ENCODE measurements at places on chromosomes 7 and 10. TPM values are rescaled to one million over a fixed set of nuclear protein-coding genes. Genes with fewer than 3 reads are reported as not detected.

The KCP gene
- total RNA-seq = 0.55 TPM

The RPEL1 gene
- total RNA-seq = under 0.01 TPM

The IL15RA gene
- total RNA-seq = 6.2 TPM

The PDGFA gene
- total RNA-seq = 20.4 TPM

The SOSTDC1 gene
- total RNA-seq = not detected

The DNAJB12 gene
- total RNA-seq = 26.6 TPM

The TMEM273 gene
- not detected for total RNA-seq

The FOXP2 gene
- 6.6 TPM for total RNA-seq

The EIF5AL1 gene
- 1.3 TPM for total RNA-seq

The BMS1 gene
- 33.6 TPM for total RNA-seq

The CTAGE6 gene
- total RNA-seq = 0.44 TPM

The IFIT2 gene
- total RNA-seq = 8.2 TPM

The VSIR gene
- 10.1 TPM for total RNA-seq

The MACROH2A2 gene
- 3.9 TPM for total RNA-seq

The C10orf62 gene
- total RNA-seq = 0.11 TPM

The SPDYE6 gene
- not detected for total RNA-seq

The CCDC172 gene
- not detected for total RNA-seq

The PTER gene
- total RNA-seq = 9.1 TPM

The ALKBH4 gene
- 17.6 TPM for total RNA-seq

The CLDN15 gene
- total RNA-seq = 3.5 TPM

The CPED1 gene
- total RNA-seq = 117 TPM

The RADIL gene
- 0.50 TPM for total RNA-seq

The IKZF1 gene
- not detected for total RNA-seq

The ADCYAP1R1 gene
- not detected for total RNA-seq

The SLC18A3 gene
- total RNA-seq = not detected

The PCBD1 gene
- 30.5 TPM for total RNA-seq

The OR9A2 gene
- total RNA-seq = not detected

The FZD8 gene
- 20.2 TPM for total RNA-seq

The TEX36 gene
- not detected for total RNA-seq

The CYP3A5 gene
- total RNA-seq = 4.8 TPM

The AKR1C3 gene
- total RNA-seq = 26.7 TPM

The SH2D4B gene
- total RNA-seq = not detected

The PRDX3 gene
- total RNA-seq = 245 TPM

The MCM10 gene
- 5.4 TPM for total RNA-seq

The LAMB4 gene
- total RNA-seq = under 0.01 TPM

The CNNM1 gene
- total RNA-seq = 1.7 TPM

The HOXA4 gene
- 0.37 TPM for total RNA-seq

Measured in uterine smooth muscle cell (primary cell).